ENCODE measurements at places on chromosomes 3 and 15.
A peak's percentile ranks its signal among the peaks of the same experiment; 100 is the strongest.

DNA sequence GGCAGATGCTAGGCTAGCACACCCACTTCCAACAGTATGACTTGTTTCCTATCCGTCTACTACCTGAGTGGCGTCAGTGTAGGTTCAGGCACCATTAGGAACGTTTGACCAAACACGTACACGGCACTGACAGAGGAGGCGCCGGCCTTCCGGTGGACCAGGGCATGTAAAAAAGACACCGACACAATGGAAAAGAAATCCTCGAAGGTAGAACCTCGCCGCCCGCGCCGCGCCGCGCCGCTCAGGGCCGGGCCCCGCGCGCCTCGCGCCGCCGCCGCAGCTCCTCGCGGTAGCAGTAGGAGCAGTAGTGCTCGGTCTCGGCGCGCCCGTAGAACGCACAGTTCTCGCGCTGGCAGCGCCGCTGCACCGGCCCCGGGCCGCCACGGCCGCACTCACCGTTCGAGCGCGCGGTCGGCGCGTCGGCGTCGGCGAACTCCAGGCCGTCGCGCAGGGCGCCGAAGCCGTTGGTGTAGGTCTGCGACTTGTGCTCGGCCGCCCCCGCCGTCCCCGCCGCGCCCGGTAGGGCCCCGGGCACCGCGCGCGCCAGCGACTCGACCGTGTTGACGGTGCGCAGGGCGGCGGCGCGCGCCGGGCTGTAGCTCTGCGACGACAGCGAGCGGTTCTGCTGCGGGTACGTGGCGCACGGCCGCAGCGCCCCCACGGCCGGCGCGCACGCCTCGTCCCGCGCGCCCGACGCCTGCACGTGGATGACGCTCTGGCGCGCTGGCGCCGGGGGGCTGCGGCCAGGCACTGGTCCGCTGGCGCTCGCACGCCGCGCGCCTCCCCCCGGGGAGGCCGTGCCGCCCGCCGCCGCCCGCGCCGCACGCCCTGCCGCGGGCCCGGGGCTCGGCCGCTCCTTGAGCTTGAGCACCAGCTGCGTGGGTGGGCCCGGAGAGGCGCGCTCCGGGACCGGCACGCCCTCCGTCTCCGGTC, 156.7 kb downstream of the KLF13 start:
- H3K36me3 ChIP-seq, result no peaks in the 10 kb centered on the region
- no peaks in the 10 kb centered on the region for H3K27me3 ChIP-seq
- H3K4me3 ChIP-seq, result no peak overlapping the region
- H3K4me1 ChIP-seq, result peaks cover 4% of the 10 kb centered on the region

DNA sequence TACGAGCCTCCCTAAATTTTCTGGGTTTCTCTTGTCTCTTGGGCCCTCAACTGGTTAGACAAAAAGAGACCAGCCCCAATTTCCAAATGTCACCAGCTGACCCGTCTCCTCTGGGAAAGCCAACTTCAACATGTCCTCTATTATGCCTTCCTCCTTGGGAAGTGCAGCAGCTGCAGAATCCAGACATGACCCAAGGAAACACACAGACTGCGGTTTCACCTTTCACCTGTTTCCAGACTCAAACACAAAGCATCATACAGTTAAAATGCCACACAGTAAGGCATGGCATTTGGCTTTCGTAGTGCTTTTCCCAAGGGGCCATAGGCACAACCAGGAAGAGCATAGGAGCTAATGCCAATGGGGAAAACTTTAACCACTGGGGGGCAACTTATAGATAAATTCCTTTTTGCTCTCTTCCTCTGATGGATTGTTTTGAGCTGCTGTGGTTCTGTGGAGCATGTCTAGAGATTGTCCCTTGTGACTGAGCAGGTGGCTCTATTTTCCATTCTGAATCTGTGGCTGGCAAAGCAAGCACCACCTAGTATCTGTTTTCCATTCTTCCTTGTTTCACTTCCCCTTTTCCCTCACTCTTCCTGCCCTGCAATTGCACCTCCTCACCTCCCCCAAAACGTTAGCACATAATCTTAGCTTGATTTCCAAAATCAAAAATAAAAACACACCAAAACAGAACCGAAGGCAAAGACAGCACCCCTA, 49.3 kb downstream of the HHLA2 start:
- no peak overlapping the region for H3K27ac ChIP-seq
- no peaks in the 10 kb centered on the region for H3K27me3 ChIP-seq
- H3K4me3 ChIP-seq, result no peak overlapping the region
- no peak for DNase-seq
- H3K4me1 ChIP-seq, result no peaks in the 10 kb centered on the region

- no peaks in the 10 kb centered on the region for H3K4me1 ChIP-seq
- no peak overlapping the region for H3K4me3 ChIP-seq
- H3K27me3 ChIP-seq, result no peaks in the 10 kb centered on the region
Observed at GRCh38 chr3:126745760-126746394, 41.8 kb downstream of the CHCHD6 start.

DNA sequence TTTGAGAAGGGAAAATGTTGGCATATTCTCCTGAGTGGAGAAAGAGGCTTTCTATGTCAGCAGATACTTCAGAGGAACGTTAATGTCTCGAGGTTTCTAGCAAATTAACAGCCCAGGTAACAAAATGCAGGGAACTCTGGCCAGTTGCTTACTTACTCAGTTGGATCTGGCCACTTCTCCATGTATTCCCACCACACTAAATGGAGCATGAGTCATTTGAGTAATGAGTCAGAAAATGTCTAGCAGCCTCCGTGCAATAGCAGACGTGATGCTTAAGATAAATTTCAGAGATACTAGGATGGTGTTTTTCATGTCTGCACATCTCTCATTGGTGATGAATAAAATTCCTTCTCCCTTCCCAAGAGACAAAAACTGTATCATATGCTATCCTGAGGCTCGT, 671.5 kb downstream of the FHIT start:
- no peak overlapping the region for H3K27ac ChIP-seq
- H3K36me3 ChIP-seq, result no peaks in the 10 kb centered on the region
- no peaks in the 10 kb centered on the region for H3K4me1 ChIP-seq
- H3K27me3 ChIP-seq, result no peaks in the 10 kb centered on the region

- no peak overlapping the region for H3K27ac ChIP-seq
- H3K36me3 ChIP-seq, result no peaks in the 10 kb centered on the region
- peaks cover 7% of the 10 kb centered on the region for H3K4me1 ChIP-seq
- H3K4me3 ChIP-seq, result no peak overlapping the region
Observed at GRCh38 chr3:156812521-156813335, 13.4 kb upstream of the LEKR1 start.

DNA sequence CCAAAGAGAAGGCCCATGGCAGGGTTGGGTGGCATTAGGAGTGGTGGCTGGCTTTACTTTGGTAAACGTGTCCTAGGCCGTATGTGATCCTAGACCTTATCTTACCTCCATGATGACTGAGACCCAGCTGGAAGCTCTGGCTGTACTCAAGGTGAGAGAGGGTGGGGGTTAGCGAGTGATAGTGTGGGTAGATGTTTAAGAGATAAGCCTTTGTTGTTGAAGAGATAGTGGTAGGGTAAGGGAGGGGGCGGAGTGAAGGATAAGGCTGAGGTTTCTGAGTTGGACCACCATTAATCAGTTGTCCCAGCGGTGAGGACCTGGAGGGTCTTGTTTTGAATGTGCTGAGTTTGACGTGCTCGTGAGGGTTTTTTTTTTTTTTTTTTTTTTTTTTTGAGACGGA, 61.5 kb upstream of the ULK4 start:
- H3K27ac ChIP-seq, result peak overlapping the region; percentile 94
- no peak for DNase-seq
- no peak overlapping the region for H3K4me3 ChIP-seq
- no peaks in the 10 kb centered on the region for H3K36me3 ChIP-seq

DNA sequence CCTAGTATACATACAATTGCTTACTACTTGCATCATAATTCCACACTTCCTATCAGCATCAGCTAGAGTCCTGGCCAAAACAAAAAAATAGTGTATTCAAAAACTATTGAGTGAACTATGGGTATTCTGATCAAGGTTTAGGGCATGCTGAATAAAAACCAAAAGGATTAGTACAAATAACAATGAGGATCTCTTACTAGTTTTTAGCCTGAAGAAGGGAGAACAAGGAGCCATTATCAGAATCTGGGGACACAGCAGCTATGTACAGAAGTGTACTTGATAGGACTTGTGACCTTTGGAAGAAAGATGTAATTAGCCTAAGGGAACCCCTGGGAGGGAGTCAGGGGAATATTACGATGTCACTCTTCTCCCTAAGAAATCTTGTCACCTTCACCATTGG, 832.2 kb downstream of the SQOR start:
- no peak overlapping the region for H3K4me3 ChIP-seq
- H3K36me3 ChIP-seq, result no peaks in the 10 kb centered on the region
- H3K27ac ChIP-seq, result no peak overlapping the region
- no peak for DNase-seq

- H3K27ac ChIP-seq, result peak overlapping the region; percentile 15
- H3K27me3 ChIP-seq, result no peaks in the 10 kb centered on the region
- DNase-seq, result no peak
- H3K4me1 ChIP-seq, result no peaks in the 10 kb centered on the region
Observed at GRCh38 chr3:23915537-23916108, 1.2 kb downstream of the NKIRAS1 start.

GRCh38 chr3:14506626-14507304, 33.4 kb downstream of the GRIP2 start:
- no peak overlapping the region for H3K27ac ChIP-seq
- DNase-seq, result peak; percentile 3
- no peaks in the 10 kb centered on the region for H3K36me3 ChIP-seq
- no peaks in the 10 kb centered on the region for H3K27me3 ChIP-seq
- no peak overlapping the region for H3K4me3 ChIP-seq

DNA sequence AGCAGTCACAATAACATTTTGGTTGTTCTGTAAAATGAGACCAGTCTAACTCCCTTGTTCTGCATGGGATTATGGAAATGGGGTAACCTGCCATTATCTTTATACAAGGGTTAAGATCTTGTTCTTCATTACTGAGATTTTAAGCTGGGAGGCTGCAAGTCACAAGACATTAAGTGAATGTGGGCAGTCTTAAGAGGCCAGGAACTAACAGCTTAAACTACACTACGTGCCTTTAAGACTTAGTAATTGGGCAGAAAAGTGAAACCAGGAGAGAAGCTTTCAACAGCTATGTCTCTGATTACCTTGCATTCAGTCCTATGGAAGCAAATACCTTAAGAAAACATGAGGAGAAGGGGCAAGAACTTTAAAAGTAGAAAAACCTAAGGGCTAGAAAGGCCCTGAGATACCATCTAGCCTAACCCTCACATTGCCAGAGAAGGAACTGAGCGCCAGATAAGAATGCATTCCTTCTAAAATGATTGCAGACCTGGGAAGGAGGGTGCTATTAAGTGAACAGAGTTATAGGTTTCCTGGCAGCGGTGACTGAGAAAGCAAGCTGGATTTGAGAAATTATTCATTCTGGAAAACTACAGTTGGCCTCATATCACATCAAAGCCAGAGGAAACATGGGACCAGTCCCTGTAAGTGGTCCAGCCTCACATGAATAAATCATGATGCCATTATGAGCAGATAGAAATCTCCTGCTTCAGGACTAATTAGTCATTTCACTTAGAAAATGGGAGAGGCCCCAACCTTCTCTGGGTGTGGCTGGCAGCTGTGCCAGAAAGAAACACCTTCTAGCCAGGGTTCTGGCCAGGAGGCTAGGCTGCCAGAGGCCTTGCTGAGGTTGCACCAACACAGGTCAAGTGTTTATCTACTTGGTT, 32.9 kb downstream of the DAPK2 start:
- H3K4me1 ChIP-seq, result no peaks in the 10 kb centered on the region
- no peaks in the 10 kb centered on the region for H3K36me3 ChIP-seq
- peak overlapping the region; percentile 50 for H3K27ac ChIP-seq
- H3K27me3 ChIP-seq, result no peaks in the 10 kb centered on the region
- no peak overlapping the region for H3K4me3 ChIP-seq

DNA sequence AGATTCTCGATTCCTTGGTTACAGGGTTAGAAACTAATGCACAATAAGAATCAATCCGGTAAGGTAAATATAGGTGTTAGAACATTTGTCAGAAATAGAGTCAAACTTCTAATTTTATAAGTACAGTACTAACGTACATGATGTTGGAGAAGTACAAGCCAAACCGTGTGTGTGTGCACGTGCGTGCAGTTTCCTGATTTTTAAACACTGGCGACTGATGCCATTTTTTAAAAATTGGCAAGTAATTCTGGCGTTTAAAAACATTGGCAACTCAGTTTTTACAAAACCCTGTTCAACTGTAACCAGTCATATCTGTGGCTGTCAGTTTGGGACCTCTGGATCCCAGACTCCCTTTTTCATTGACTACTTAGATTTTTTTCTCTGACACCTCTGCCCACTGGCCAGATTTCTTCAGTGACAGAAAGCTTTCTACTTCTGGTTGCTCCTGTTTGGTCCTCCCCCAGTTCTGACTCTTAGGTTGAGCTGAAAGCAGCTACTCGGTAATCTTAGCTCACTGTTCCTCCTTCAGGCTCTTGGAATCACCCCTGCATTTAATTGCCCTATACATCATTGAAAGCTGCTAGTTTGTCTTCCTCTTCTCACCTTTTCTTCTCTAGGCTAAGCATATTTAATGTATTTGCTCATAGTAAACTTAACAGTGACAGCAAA, 843 bp downstream of the ATG7 start:
- H3K36me3 ChIP-seq, result no peaks in the 10 kb centered on the region
- H3K4me1 ChIP-seq, result peaks cover 7% of the 10 kb centered on the region
- H3K27me3 ChIP-seq, result no peaks in the 10 kb centered on the region
- no peak for DNase-seq
- H3K27ac ChIP-seq, result peak overlapping the region; percentile 75

GRCh38 chr3:24069045-24069444, 124.0 kb downstream of the NR1D2 start:
- no peaks in the 10 kb centered on the region for H3K36me3 ChIP-seq
- no peak overlapping the region for H3K27ac ChIP-seq
- no peaks in the 10 kb centered on the region for H3K27me3 ChIP-seq
- H3K4me1 ChIP-seq, result no peaks in the 10 kb centered on the region
- DNase-seq, result no peak

- no peaks in the 10 kb centered on the region for H3K4me1 ChIP-seq
- no peak for DNase-seq
- no peak overlapping the region for H3K27ac ChIP-seq
Observed at GRCh38 chr3:156377718-156378117, 177.2 kb downstream of the SSR3 start.

DNA sequence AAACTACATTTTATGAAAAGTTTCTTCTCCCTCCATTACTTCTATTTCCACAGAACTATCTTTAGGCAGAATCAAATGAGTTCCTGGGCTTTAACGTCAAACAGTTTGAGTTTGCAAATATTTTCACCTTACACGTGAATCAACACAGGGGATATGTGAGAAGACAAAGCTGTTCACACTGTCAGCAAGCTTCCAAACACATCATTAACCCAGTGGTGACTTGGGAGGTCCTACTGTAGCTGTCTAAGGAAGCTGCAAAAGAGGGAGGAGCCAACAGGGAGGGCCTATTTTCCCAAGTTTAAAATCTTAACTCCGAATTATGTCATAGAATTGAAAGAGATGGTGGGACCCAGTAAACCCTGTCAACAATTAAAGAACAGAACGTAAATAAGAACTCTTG, 337.8 kb upstream of the DNAJC19 start:
- no peaks in the 10 kb centered on the region for H3K27me3 ChIP-seq
- DNase-seq, result no peak
- no peaks in the 10 kb centered on the region for H3K36me3 ChIP-seq
- no peak overlapping the region for H3K4me3 ChIP-seq
- no peak overlapping the region for H3K27ac ChIP-seq

GRCh38 chr3:176041812-176042211, 1155.5 kb downstream of the TBL1XR1 start:
- no peaks in the 10 kb centered on the region for H3K36me3 ChIP-seq
- H3K4me1 ChIP-seq, result no peaks in the 10 kb centered on the region
- H3K27me3 ChIP-seq, result no peaks in the 10 kb centered on the region
- no peak overlapping the region for H3K27ac ChIP-seq
- H3K4me3 ChIP-seq, result no peak overlapping the region
